ENCODE measurements at places on chromosomes 5 and 9. TPM values are rescaled to one million over a fixed set of nuclear protein-coding genes. Genes with fewer than 3 reads are reported as not detected.

- no peak for DNase-seq
- H3K27ac ChIP-seq, result no peak overlapping the region
- H3K4me1 ChIP-seq, result no peaks in the 10 kb centered on the region
- no peaks in the 10 kb centered on the region for H3K27me3 ChIP-seq
Observed at GRCh38 chr5:5159282-5160103, 19.4 kb downstream of the ADAMTS16 start.

DNA sequence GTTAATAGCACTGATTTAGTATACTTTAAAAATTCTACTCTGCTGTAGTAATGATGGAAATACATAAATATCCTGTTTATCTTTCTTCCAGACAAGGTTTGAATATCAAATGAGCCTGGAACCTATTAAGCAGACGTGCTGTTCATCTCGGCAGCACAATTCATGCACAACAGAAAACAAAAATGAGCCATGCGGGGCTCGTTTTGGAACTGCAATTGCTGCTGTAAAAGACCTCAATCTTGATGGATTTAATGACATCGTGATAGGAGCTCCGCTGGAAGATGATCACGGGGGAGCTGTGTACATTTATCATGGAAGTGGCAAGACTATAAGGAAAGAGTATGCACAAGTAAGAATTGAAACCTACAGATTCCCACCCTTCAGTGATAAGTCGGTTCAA is 79.1 kb upstream of the ITGA2 start:
- H3K4me3 ChIP-seq, result no peak overlapping the region
- H3K27me3 ChIP-seq, result no peaks in the 10 kb centered on the region
- no peak for DNase-seq
- no peaks in the 10 kb centered on the region for H3K4me1 ChIP-seq

DNA sequence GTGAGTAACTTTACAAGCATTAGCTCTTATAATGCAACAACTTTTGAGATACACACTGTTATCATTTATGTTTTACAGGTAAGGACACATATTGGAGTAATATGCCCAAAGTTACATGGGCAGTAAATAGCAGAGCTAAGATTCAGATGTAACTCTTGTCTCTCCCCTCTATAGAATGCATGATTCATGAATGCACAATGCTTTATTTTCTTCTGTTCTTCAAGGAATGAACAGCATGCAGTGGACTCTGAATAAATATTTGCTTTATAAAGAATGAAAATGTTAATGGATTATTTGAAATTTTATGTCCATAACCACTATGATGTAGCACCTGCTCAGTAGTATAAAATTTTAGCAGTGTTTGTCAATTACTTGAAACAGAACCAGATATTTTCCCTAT is 629.5 kb downstream of the KCTD16 start:
- no peak overlapping the region for H3K27ac ChIP-seq
- H3K4me3 ChIP-seq, result no peak overlapping the region
- no peak for DNase-seq
- no peaks in the 10 kb centered on the region for H3K4me1 ChIP-seq

GRCh38 chr9:114413861-114414301 is 26.1 kb upstream of the AKNA start:
- no peak for DNase-seq
- H3K27me3 ChIP-seq, result no peaks in the 10 kb centered on the region
- H3K27ac ChIP-seq, result no peak overlapping the region
- no peaks in the 10 kb centered on the region for H3K36me3 ChIP-seq
- no peak overlapping the region for H3K4me3 ChIP-seq
- H3K4me1 ChIP-seq, result peaks cover 29% of the 10 kb centered on the region

Gene OR1Q1
- total RNA-seq, result not detected

Gene SPATA31C1
- total RNA-seq, result 13.5 TPM

All from testis (tissue), 5 donors.